NCI-H69 (cell line): ENCODE measurements at places on chromosomes 4 and X.
A peak's percentile ranks its signal among the peaks of the same experiment; 100 is the strongest.

DNA sequence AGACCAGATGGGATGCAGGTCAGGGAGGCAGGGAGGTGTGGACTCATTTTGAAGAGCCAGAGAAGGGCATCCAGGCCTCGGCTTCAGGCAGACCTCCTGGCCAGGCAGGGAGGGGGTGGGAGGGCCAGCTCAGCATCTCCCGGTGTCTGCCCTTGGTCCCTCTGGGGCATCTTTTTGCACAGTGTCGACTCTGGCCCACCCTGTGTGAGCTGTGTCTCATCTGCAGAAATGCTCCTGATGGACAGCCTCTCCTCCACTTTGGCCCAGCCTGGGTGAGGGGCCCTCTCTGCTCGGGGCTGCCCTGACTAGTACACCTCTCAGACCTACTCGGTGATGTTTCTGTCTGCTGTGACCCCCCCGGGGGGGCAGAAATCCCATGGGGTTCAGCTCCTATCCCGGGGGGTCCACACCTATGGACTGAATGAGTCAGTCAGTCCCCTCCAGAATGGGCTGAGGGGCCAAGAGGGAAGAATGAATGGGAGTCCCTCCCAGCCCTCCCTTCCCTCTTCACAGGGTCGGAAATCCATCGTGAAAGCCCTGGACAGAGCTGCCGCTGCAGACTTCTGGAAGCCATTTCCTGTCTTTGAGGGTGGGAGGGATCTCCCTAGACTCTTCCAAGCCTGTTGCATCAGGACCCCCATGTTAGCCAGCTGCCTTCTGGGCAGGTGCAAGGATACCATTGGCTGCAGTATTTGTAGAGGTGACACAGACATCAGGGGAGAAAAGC, 196.7 kb upstream of the PSAPL1 start:
- DNase-seq: no peak

GRCh38 chr4:7779432-7779768, 160.3 kb downstream of the AFAP1 start:
- no peak for DNase-seq

DNA sequence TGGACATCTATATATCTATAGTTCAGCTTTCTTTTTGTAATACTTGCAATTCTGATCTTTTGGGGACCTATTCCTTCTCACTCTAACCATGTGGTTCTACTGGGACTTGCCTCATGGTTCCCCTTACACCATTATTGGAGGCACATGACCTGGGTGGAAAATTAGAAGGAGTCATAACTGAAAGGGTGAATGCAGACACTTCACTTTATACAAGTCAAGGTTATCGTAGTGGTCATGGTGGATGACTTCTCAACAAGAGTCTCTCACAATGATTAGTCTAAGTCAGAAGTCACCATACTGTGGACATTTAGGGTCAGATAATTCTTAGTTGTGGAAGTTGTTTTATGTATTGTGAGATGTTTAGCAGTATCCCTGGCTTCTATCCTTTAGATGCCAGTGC, 10.5 kb upstream of the EIF4E start:
- no peak for DNase-seq

GRCh38 chrX:127577884-127578283, 474.3 kb downstream of the ACTRT1 start:
- no peak for DNase-seq

GRCh38 chrX:47093248-47093647, 15.0 kb downstream of the RGN start:
- peak; percentile 56 for DNase-seq
